GM12865 (cell line): ENCODE measurements at places on chromosomes 6 and 20.

DNA sequence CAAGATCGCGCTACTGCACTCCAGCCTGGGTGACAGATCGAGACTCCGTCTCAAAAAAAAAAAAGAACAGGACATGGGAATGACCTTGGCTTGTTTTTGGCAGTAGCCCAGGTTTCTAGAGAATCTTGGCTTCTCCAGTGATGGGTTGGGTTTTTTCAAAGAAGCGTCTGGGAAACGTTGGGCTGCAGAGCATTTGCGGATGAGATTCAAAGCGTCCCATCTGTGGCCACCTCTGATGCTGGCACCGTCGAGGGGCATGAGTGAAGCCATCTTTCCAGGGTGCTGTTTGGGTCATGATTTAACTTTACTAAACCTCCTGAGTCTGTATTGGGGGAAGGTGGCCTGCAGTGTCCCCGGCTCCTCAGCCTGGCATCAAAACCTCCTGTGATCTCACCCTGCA, 43.2 kb upstream of the SRF start:
- no peak for DNase-seq

GRCh38 chr6:72913797-72914196, 291.9 kb downstream of the KCNQ5 start:
- DNase-seq: no peak

- DNase-seq: no peak
Measured at GRCh38 chr20:5935384-5935783, 14.9 kb downstream of the TRMT6 start.

GRCh38 chr6:154164397-154164796, 125.4 kb downstream of the OPRM1 start:
- DNase-seq: peak; percentile 21

GRCh38 chr6:39688494-39688893, 36.7 kb downstream of the KIF6 start:
- DNase-seq: no peak

- no peak for DNase-seq
Measured at GRCh38 chr6:138485005-138485545, 14.2 kb downstream of the NHSL1 start.

DNA sequence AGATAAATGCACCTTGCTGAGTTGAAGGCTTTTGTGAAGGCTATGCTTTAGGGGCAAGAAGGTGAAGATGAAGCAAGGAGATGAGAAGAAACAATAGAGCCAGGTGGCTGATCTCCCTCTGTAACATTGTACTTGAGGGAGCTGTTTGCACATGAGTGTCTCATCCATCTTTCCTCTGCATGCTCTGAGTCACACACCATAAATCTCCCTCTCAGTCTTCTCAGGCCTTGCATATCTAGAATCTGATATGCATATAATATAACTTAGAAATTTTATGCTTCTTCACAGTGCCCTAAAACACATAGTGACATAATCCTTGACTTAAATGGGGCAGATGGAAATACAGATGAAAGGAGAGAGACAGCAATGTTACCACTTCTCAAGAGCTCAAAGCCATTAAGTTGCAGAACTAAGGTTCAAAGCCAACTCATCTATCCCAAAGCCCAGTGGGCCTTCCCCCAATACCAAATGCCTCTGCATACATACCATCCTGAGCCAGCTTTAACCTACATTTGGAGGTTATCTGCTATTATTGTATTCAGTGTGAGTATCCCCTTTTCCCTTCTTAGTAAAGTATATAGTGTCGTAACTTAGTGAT, 62.4 kb upstream of the STXBP5 start:
- DNase-seq: no peak

GRCh38 chr20:47400685-47401084, 44.2 kb upstream of the ZMYND8 start:
- DNase-seq: peak; percentile 55

DNA sequence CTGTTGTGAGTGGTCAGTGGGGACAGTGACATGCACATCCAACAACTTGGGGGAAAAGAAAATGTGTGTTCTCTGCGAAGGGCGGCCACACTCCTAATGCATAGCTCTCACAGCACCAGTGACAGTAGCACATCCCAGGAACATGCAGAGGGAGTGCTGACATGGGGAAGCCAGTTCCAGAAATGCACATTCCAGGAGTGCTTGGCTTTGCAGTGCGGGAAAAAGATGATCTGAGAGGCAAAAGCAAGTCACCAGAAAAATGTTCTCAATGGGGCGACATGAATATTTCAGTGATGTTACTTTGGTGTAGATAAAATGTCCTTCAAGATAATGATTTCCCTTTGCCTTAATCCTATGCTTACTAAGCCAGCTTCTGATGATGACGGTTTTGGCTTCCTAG, 42.9 kb upstream of the PDE10A start:
- no peak for DNase-seq

GRCh38 chr6:34333858-34334257, 58.6 kb downstream of the NUDT3 start:
- no peak for DNase-seq

DNA sequence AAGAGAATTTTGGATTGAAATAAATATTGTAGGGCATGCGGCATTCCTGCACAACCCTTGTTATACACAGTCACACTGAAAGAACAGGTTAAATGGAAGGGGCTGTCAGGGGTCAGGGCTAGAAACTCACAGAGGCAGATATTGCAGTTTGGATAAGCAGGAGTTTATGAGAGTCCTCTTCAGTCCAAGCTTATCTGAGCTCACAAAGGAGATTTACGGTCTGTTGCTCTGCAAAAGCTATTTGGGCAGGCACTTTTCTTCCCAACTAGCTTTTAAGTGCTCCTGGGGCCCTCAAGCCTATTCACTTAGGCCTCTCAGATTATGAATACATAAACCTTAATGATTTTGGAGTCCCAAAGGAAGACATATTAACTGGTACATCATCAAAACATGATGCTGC, 156.2 kb downstream of the SOX4 start:
- DNase-seq: no peak

DNA sequence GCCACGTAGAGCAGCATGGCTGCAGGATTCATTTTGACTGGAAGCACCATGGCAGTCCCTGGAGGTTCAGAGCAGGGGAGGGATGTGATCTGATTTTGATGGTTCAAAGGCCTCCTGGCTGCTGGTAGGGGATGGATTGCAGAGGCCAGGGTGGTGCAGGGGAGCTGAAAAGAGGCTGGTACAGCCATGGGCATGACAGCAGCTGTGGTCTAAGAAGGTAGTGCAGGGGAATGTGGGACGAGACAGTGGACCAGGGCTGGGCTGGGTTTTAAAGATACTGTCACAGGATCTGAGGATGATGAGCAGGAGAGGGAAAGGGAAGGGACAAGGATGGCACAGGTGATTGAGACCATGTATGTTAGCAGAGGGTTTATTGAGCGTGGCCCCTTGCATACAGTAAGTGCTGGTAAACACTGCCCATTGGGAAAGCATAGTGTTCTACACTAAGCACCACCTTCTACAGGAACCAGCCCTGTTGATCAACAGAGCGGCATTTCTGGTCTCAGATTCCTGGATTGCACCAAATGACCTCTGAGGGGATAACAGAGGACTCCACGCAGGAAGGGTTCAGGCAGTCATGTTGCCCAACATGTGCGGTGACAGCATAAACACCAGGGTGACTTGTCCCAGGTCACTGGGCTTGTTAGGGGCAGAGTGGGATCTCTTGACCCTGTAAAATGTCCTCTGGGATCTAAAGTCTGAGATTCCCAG, 14.5 kb upstream of the SIRPA start:
- no peak for DNase-seq

- DNase-seq: no peak
Measured at GRCh38 chr20:37279820-37280219, 9.6 kb upstream of the MANBAL start.

DNA sequence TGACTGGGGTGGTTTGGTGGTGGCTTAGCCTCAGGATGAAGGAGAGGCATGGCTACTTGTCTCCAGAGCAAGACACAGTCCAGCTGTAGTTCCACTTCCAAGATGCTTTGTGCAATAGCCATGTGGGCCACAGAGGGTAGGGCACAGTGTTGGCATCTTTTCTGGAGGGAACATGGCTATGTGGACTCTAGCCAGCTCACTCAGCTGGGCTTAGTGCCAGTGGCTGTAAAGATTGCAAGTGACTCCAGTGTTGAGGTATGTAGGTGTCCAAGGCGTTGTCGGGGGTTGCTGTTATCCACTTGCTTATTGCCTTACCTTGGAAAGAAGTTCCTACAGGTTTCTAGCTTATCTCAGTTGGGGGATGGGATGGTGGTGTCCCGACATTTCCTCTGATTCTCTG, 233.4 kb downstream of the CD109 start:
- no peak for DNase-seq

- no peak for DNase-seq
Measured at GRCh38 chr6:105259913-105260889, 80.4 kb upstream of the POPDC3 start.

- DNase-seq: peak; percentile 47
Measured at GRCh38 chr20:17807651-17808050, 107.9 kb downstream of the BANF2 start.

DNA sequence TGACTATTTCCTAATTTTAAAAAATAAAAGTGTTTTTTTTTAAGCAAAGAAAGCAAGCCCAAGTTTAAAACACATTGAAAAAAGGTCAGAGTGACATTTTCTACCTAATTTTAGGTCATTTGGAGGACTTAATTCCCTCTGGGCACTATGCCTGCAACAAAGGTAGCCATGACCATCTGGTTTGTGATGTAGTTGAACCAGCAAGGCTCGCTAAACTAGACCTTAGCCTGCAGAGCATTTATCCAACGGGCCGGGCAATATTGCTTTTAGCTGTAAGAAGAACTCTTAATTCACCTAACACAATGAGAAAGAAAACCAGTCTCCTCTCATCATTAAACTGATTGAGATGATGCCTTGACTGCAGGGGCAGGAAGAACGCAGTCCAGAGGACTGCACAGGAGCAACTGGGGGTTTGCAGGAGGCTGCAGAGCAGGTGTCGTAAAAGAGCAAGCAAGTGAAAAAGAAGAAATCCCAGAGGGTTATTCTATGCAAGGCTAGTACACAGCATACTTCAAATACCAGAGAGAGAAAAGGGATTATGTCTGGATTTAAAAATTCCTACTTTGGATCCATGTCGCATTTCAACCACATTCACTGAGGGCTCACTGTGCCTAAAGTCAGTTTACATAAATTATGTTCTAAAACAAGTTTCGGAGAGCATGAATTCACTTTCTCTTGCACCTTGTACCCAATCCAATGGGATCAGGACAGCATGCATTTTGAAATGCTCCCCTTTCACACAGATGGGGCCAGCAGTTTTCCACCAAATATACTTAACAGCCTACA, 12.8 kb downstream of the TRAF3IP2 start:
- DNase-seq: no peak

DNA sequence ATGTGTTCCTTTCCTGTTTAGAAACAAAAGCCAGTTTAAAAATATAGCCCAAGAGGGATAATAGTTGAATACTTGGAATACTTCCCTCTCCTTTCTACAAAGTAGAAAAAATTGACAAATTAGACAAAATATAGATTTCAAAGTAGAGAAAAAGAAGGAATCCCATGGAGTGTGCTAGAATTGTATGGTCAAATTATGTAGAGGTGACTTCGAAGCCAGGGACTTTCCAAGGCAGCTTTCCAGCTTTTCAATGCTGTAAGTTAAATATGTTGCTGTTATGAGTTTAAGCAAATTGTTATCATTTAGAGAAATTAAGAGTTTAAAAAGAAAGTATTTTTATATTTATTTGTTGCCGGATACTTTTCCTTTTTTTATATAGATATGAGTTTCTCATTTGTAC, 415.5 kb upstream of the OPRM1 start:
- DNase-seq: no peak

DNA sequence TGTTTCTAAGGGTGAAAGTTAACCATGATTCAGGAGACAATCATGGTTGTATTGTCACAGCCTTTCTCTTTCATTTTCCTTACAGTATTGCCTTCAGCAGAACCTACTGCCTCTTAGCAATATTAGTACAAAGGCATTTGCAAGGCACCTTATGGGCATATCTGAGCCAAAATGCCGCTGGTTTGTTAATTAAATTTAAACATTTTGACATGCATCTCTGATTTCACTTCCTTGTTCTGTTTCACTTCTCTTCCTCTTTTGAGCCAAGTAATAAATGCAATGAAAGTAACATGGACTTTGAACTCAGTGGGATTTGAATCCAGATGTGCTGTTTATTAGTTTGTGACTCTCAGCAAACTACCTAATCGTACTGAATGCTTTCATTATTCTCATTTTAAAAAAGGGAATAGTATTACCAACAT, 467.4 kb upstream of the CITED2 start:
- peak; percentile 47 for DNase-seq

DNA sequence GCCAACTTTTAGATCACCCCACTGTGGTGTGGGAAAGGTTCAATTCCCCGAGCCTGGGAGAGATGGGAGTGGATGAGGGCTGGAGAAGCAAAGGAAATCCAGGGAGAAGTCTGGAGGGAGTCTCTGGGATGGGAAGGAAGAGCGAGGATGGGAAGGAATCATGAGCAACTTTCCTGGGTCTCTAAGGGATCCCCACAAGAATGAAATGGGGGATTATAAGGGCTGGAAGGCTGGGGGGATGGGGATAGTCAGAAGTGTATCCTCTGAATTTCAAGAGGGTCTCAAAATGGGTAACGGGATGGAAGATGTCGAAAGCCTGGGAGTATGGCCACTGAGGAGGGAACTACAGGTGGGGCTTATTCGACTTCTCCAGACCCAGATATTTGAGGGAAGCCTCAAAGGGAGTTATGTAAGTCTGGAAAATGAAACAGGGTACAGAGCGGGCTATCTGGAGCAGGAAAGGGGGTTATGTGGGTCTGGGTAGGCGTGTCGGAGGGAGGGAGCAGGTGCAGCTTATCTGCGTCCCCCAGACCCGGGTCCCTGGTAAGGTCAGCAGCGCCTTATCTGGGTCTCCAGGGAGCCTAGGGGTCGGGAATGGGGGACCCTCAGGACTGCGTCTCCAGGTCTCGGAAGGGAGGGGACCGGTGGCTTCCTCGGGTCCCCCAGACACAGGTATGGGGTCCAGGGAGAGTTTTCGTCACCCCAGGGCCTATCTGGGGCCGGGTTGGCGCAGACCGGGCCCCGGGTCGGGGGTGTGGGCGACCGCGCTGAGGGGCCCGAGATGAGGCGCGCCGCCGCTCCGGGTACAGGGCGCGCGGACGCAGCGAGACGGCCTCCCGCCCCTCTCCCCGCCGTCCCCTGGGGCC, 550 bp downstream of the PLAGL2 start:
- DNase-seq: peak; percentile 31
